ENCODE measurements at places on chromosomes 12 and 14. TPM values are rescaled to one million over a fixed set of nuclear protein-coding genes. Genes with fewer than 3 reads are reported as not detected.

The KRT72 gene
- total RNA-seq, result not detected

The RDH12 gene
- total RNA-seq, result 3.1 TPM

The P2RX7 gene
- 31.3 TPM for total RNA-seq

The ANO4 gene
- 34.2 TPM for total RNA-seq

The LRRK2 gene
- 27.9 TPM for total RNA-seq

The PTHLH gene
- 2.9 TPM for total RNA-seq

The ASCL1 gene
- total RNA-seq, result 5.4 TPM

The STON2 gene
- 83.9 TPM for total RNA-seq

The HCAR1 gene
- total RNA-seq, result 0.75 TPM

The PPFIA2 gene
- 155 TPM for total RNA-seq

The PAWR gene
- 17.5 TPM for total RNA-seq

The MGP gene
- 5.2 TPM for total RNA-seq

The LRRC10 gene
- not detected for total RNA-seq

The BAZ1A gene
- 13.0 TPM for total RNA-seq

The KRT6A gene
- total RNA-seq, result not detected

The CLEC7A gene
- total RNA-seq, result 7.3 TPM

The DPF3 gene
- 15.4 TPM for total RNA-seq

All from dorsolateral prefrontal cortex (tissue), 122 donors.